Right atrium auricular region (tissue), 2 donors: ENCODE measurements at places on chromosomes 4 and X. TPM values are rescaled to one million over a fixed set of nuclear protein-coding genes. Genes with fewer than 3 reads are reported as not detected.

The DCUN1D4 gene
- 26.1 TPM for total RNA-seq

The FMR1NB gene
- total RNA-seq: not detected

The LINC00632 gene
- total RNA-seq: 34.1 TPM

The PCSK1N gene
- 12.5 TPM for total RNA-seq

The SPON2 gene
- total RNA-seq: 13.0 TPM

The LUZP4 gene
- not detected for total RNA-seq

The FAM53A gene
- 1.9 TPM for total RNA-seq

The ETDB gene
- not detected for total RNA-seq

The DUSP21 gene
- not detected for total RNA-seq

The ATP6AP2 gene
- 52.8 TPM for total RNA-seq

The CT45A5 gene
- total RNA-seq: not detected

The SNCA gene
- total RNA-seq: 8.5 TPM

The MAGIX gene
- 23.4 TPM for total RNA-seq

The PNCK gene
- total RNA-seq: 4.0 TPM

The MAP7D2 gene
- 0.24 TPM for total RNA-seq

The ZFP92 gene
- 0.85 TPM for total RNA-seq

The SPANXN3 gene
- not detected for total RNA-seq

The ABRAXAS1 gene
- total RNA-seq: 5.7 TPM

The MAGEA9B gene
- not detected for total RNA-seq

The ZNF141 gene
- 7.6 TPM for total RNA-seq

The TRIM75 gene
- not detected for total RNA-seq

The RNF150 gene
- total RNA-seq: 34.2 TPM

The KLHL4 gene
- 2.4 TPM for total RNA-seq

The CDKL5 gene
- 9.8 TPM for total RNA-seq

The SH2D1A gene
- total RNA-seq: not detected

The PRDX4 gene
- 91.8 TPM for total RNA-seq

The STATH gene
- not detected for total RNA-seq

The UBE2D3 gene
- 288 TPM for total RNA-seq

The CSAG2 gene
- total RNA-seq: not detected

The PCYT1B gene
- 6.4 TPM for total RNA-seq

The ERVMER34-1 gene
- total RNA-seq: 3.9 TPM

The MCUB gene
- total RNA-seq: 28.1 TPM

The NPY2R gene
- not detected for total RNA-seq

The SPP1 gene
- total RNA-seq: 41.3 TPM

The F9 gene
- not detected for total RNA-seq

The TENM3 gene
- total RNA-seq: 15.9 TPM

The DAPP1 gene
- not detected for total RNA-seq

The DCAF12L1 gene
- total RNA-seq: not detected

The SMIM43 gene
- not detected for total RNA-seq

The FRMD7 gene
- total RNA-seq: not detected

The ARMCX1 gene
- 27.2 TPM for total RNA-seq

The LETM1 gene
- 32.1 TPM for total RNA-seq

The POU4F2 gene
- total RNA-seq: not detected

The GPR119 gene
- total RNA-seq: not detected

The CT45A9 gene
- total RNA-seq: not detected

The FATE1 gene
- total RNA-seq: not detected

The FAM149A gene
- 6.8 TPM for total RNA-seq

The AREG gene
- total RNA-seq: 26.6 TPM

The CLDN34 gene
- not detected for total RNA-seq

The MTMR8 gene
- 0.90 TPM for total RNA-seq

The KANTR gene
- 3.3 TPM for total RNA-seq

The HSFX3 gene
- total RNA-seq: not detected
